ENCODE measurements at places on chromosomes 11 and 22. TPM values are rescaled to one million over a fixed set of nuclear protein-coding genes. Genes with fewer than 3 reads are reported as not detected.
A peak's percentile ranks its signal among the peaks of the same experiment; 100 is the strongest.

GRCh38 chr11:61880454-61880853 lies 10.9 kb downstream of the FADS3 start:
- H3K4me3 ChIP-seq, result no peak overlapping the region
- no peaks in the 10 kb centered on the region for H3K4me1 ChIP-seq
- no peak overlapping the region for H3K27ac ChIP-seq
- H3K27me3 ChIP-seq, result no peaks in the 10 kb centered on the region
- H3K36me3 ChIP-seq, result no peaks in the 10 kb centered on the region

BBOX1 gene
- total RNA-seq, result not detected

DNA sequence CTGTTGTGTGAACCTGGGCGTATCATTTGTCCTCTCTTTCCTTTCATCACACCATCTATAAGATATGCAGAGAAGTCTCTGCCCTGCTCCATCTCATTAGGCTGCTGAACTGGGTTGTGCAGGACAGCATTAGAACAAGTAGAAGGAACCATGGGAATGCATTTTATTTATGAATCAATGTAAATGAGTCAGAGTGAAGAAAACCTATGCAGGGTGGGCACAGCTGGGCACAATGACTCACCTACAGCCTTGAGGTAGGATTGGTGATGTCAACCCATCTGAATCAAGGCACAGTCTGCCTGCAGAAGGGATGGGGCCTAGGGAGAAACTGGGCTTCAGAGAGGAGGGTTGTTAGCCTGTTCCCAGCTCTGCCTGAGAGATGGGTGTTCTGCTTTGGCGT lies 123.4 kb downstream of the CSNK2A3 start:
- DNase-seq, result no peak
- no peak overlapping the region for H3K4me3 ChIP-seq
- H3K4me1 ChIP-seq, result no peaks in the 10 kb centered on the region
- H3K36me3 ChIP-seq, result no peaks in the 10 kb centered on the region

MFRP gene
- not detected for total RNA-seq

DNA sequence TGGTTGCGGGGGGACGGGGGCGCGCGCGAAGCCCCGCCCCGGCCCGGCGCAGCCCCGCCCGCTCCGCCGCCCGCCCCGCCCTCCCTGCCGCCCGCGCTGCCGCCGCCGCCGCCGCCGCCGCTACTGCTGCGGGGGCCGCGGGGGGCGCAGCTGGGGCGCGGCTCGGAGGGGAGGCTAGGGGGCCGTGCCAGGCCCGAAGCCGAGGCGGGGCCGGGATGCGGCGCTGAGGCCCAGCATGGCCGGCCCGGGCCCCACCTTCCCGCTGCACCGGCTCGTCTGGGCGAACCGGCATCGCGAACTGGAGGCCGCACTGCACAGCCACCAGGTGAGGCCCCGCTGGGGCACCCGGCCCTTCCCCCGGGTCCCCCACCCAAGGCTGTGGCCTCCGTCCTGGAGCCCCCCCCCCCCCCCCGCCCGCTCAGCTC lies at the start of gene ANKRD13D:
TSS of gene ANKRD13D (plus strand) at position 78 of the 425 bp plus-strand sequence. CDS start at position 236, 158 bp downstream.
- H3K27ac ChIP-seq, result peak within 1 kb of the TSS; percentile 100
- H3K27me3 ChIP-seq, result no peaks in the 10 kb centered on the region
- peaks cover 7% of the 10 kb centered on the region for H3K36me3 ChIP-seq
- no peak for DNase-seq
